ENCODE measurements at places on chromosomes 6 and 20.

GRCh38 chr6:90388395-90388794 is 91.8 kb upstream of the BACH2 start:
- DNase-seq, result no peak

DNA sequence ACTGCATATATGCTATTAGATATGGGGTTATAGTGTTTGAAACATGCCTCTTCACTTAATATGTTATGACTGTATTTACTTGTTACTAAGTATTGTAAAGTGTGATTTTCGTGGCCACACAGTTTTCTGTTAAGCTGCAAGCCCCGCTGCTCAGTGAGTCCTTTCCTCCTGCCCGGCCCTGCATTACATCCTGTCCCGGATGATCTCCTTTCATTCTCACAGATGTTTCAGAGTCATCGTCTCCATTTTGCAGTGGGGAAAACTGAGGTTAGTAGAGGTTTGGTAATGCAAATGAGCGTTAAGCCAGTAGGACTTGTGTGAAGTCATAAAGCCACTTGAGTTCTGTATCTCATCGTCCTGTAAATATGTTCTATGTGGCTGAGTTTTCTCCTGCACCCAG is 155.5 kb downstream of the CFAP61 start:
- no peak for DNase-seq

GRCh38 chr20:46293084-46293483 is 15.2 kb downstream of the CDH22 start:
- peak; percentile 22 for DNase-seq

- no peak for DNase-seq
These were observed 16.2 kb upstream of the SSTR4 start for GRCh38 chr20:23018941-23019340.

DNA sequence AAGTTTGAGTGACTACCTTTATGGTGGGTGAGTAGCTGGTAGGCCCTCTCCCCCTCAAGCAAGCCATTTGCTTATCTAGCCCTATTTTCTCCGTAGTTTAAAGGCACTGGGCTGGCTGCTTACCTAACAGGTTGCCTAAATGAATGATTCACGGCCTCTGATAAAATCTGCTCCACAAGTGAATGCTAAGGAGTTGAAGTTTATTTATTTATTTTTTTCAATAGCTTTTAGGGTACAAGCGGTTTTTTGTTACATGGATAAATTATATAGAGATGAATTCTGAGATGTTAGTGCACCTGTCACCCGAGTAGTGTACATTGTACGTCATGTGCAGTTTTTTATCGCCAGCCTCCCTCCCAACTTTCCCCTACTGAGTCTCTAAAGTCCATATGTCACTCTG is 8.3 kb upstream of the CDH26 start:
- DNase-seq, result no peak

- no peak for DNase-seq
These were observed 116.8 kb downstream of the PSMB1 start for GRCh38 chr6:170436209-170436809.

GRCh38 chr6:30047220-30047619 is 13.8 kb upstream of the POLR1H start:
- DNase-seq, result no peak

DNA sequence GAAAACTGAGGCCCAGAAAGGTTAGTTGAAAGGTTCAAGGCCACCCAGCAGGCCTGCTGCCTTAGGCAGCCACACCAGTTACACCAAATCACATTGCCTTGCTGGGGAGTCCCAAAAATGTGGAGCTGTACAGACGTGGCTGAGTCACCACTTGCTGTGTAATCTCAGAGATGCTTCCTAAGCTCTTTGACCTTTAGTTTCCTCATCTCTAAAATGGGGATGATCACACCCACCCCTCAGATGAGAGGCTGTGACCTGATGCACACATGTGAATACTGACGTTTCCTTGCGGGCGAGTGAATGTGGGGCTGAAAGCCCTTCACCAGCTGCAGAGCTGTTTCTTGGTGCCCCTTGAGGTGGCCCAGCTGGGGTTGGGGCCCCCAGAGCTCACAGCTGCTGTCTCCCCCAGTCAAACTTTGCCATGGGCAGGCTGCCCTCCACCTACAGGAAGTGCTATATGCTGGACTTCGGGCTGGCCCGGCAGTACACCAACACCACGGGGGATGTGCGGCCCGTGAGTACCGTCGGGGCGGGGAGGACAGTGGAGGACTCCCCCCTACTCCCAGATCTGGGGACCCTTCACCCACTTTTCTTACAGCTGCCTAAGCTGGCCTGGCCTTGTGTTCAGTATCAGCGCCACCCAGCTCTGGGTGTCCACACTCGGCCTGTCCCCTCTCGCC is 11.0 kb downstream of the TTBK1 start:
- peak; percentile 68 for DNase-seq

- no peak for DNase-seq
These were observed 233.4 kb upstream of the ID4 start for GRCh38 chr6:19603721-19604120.

- DNase-seq, result no peak
These were observed 116.2 kb downstream of the MAP3K5 start for GRCh38 chr6:136676075-136676474.

GRCh38 chr20:26209171-26209941 is 512.7 kb upstream of the ZNF337 start:
- peak; percentile 67 for DNase-seq

GRCh38 chr20:47795214-47795907 is 10.1 kb upstream of the SULF2 start:
- DNase-seq, result no peak

- DNase-seq, result peak; percentile 93
These were observed 244.9 kb downstream of the TSHZ2 start for GRCh38 chr20:53216856-53217576.

DNA sequence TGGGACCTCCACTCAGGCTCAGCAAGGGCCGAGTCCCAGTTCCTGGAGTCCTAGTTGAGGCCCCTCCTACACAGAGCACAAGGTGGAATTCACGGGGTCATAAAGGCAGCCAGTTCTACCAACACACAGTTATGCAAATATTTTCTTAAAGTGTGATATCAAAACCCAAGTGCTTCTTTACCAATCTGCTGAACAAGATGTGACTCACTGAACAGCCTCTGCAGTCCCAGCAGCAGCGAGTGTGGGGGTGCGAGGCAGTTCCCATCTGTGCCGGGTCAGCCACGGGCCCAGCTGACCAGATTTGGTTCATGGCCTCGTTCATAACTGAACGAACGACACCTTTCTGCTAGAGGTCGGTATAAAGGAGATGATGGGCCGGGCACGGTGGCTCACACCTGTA is 4.5 kb upstream of the TCEA2 start:
- DNase-seq, result no peak

- no peak for DNase-seq
These were observed 156.1 kb downstream of the UBE3D start for GRCh38 chr6:82909551-82909950.

- DNase-seq, result peak; percentile 51
These were observed 136.8 kb downstream of the OLIG3 start for GRCh38 chr6:137357263-137357947.

DNA sequence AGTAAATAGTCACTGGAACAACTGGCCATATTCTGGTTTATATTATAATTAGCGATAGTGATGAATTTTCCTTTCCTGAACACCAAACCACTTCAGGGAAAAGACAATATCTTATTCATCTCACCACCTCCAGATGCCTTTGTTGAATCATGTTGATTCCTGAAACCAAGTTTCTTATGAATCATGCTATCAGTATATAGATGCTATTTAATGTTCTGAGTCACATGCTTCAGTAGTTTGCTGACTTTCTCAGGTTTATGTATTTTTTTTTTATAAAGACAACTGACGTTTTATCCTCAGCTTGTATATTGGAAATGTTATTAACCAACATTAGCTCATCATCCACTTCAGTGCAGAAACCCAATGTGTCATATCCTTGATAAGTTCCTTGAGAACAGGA is 710.2 kb upstream of the POU3F2 start:
- DNase-seq, result no peak

- no peak for DNase-seq
These were observed 32.7 kb downstream of the TUBB2B start for GRCh38 chr6:3194535-3195419.

GRCh38 chr20:967796-968742 is 34.0 kb downstream of the RSPO4 start:
- DNase-seq, result no peak

DNA sequence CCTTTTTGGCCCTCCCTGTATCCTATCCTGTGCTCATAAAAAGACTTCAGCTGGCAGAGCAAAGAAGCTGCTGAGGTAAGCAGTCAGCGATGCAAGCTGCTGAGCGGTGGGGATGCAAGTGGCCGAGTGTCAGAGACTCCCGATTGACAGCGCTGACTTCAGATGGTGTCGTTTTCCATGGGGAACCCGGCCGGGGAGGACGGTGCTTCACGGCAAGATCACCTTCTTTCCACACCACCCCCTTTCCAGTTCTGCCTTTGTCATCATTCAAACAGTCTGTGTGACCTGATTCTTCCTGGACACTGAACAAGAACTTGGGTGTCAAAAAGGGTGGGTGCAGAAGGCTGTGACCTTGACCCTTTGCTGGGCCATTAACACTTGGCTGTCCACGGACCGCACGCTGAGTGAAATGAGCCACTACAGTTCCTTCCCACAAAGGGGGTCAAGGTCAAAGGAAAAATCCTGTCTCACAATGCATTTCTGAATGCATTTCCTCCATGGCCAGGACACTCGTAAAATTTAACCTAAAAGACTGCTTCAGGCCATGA is 52.9 kb upstream of the UNC93A start:
- no peak for DNase-seq

DNA sequence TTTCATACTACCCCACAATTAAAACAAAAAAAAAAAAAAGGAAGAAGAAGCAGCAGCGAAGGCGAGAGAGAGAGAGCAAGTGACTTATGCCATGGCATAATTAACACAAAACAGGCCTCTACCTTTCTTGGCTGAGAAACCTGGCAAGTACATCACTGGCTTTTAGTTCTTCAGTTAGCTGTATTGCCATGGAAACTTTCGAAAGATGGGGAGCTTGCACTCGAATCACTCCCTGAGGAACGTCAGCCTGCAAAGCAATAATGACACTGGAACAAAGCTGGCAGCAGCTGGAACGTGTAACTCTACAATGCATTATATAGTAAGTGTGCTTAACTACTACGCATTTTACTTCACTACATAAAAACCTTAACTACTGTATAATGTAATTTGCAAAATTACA is 126.1 kb downstream of the ARHGAP18 start:
- DNase-seq, result no peak

DNA sequence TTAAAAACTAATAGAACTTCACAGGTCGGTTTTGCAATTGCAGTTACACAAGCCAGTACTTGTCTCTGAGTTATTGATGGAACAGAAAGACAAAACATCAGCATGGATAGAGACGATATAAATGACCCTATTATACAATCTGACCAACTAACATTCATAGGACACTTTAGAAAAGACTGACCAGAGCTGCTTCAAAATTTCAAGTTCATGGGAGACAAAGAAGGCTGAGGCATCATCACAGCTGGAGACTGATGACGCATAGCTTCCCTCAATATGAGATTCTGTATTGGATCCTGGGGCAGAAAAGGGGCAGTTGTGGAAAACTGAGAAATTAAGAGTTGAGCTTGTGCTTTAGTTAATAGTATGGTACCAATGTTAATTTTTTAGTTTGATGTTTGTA is 174.0 kb downstream of the THBS2 start:
- no peak for DNase-seq

GRCh38 chr20:56460459-56460858 is 8.0 kb upstream of the RTF2 start:
- DNase-seq, result no peak

GRCh38 chr20:36855241-36855657 is 20.7 kb upstream of the TLDC2 start:
- DNase-seq, result no peak

GRCh38 chr20:47466704-47467459 is 34.8 kb upstream of the NCOA3 start:
- DNase-seq, result no peak

DNA sequence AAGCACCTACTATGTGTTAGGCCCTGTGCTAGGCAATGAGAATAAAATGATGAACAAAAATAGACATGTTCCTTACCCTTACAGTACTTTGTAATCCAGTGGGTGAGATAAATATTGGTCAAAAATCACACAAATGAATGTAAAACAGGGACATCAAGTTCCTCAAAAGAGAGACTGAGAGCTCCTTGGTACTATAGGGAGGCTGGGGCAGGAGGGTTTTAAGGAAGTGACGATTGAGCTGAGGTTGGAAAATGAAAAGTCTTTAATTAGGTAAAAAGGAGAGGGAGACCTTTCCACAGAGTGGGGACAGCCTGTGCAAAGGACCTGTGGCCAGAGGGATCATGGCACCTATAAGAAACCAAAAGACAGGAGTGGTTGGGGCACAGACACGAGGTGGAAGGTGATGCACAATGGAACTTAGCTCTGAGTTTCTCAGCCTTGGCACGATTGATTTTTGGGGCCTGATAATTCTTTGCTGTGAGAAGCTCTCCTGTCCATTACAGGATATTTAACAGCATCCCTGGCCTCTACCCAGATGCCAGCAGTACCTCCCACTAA is 140.3 kb downstream of the CEP57L1 start:
- no peak for DNase-seq

DNA sequence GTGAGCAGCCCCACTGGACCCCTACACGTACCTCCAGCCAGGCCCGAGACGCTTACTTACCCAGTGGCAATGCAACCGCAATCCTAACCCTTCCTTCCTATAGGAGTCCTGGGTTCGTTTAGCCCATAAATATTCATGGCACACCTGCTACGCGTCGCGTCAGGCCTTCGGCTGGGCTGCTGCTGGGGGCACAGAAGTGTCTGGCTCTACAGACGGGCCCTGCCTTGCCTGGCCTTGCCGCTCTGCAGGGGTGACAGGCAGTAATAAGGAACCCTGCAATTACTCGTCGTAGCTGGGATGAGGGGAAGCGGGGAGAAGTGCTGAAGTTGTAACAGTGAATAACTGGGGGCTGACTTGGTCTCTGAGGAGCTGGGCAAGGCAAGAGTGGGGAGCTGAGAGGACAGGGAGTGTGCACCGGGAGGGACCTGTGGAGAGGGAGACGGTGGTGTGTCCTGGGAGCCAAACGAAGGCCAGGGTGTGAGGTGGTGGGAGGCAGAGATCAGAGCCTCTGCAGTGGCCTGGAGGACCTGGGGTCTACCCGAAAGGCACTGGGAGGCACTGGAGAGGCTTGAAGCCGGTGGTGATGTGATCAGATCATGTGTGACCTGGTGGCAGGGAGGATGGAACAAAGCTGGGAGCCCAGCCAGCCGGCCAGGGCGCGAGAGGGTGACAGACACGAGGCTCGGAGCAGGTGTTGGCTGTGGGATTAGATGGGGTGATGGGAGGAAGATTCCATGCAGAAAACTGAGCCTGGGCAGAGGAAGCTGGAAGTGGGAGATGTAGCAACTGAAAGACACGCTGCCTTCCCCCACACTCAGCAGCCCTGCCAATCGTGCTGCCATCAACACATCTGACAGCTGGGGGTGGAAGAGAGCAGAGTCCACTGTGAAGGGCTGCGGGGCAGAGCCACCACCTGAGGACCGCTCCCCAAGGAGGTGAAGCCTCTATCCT is 36.4 kb downstream of the PSMG4 start:
- DNase-seq, result peak; percentile 65
